ENCODE measurements at places on chromosomes 1 and 21.
A peak's percentile ranks its signal among the peaks of the same experiment; 100 is the strongest.

- no peak for DNase-seq
These were observed 39.1 kb upstream of the DPH5 start for GRCh38 chr1:101064697-101065096.

DNA sequence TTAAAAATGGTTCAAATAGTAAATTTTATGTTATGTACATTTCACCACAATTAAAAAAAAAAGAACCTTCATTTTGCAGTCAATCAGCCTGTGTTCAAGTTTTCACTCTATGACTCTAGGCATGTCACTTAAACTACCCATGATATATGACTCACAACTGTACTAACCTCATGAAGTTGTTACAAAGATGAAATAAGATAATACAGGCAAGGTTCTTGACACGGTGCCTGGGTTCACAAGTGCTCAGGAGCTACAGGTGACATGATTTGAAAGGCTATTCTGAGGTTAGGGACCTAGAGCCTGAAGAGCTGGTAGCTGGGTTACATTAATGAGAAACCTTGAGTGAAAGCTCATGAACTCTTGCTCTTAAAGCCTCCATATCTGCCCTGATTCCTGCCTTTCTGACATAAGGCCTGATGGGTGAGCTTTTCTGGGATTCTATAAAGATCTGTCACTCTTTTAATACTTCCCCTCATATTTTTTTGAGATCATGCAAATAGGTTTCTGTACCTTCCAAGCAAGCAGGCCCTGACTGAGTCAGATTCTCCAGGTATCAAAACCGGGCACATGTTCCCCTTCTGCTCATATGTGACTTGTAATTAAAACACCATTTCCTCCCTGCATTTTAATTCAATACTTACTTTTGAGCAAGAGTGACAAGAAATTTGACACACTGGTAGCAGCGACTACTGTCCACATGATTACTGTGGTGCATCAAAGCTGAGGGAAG, 34.0 kb downstream of the PCSK9 start:
- DNase-seq, result no peak

GRCh38 chr1:61253912-61254633, 171.7 kb downstream of the NFIA start:
- DNase-seq, result no peak

DNA sequence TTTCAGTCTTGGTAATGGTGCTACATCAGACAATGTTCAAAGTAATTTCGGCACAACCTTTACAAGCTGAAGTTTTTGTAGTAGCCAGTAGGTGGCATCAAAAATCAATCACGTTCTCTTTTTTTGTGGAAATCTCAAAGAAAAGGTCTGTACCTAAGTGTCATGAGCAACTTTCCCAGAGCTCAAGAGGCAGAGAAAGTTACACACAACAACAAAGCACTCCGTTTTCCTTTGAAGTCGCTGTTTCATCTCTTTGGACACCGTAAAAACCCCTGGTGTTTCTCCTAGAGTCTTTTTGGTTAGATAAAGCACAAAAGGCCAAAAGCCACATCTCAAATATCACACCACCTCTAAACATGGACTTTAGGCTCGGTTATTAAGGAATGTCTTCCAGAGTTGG, 131.6 kb downstream of the LHX8 start:
- DNase-seq, result peak; percentile 2

GRCh38 chr1:81231729-81232038, 569.0 kb upstream of the ADGRL2 start:
- peak; percentile 8 for DNase-seq

GRCh38 chr1:111516005-111516535, 12.6 kb upstream of the ADORA3 start:
- no peak for DNase-seq

DNA sequence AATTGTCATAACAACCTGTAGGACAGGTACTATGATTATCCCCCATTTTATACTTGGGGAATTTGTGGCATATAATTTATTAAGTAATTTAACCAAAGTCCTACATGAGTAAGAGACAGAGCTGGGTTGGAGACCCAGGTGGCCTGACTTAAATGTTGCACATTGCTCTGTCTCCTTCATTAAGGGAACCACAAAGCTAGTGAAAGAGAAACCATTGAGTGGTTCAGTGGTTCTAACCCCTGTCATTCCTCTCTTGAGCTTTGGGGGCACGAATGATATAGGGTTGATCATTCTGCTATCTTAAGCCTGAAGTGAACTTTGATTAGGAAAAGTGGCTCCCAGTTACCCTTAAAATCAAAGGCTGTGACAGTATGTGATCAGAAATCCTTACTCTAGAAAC, 5.3 kb upstream of the MAP3K7CL start:
- DNase-seq, result no peak

- no peak for DNase-seq
These were observed 57.9 kb downstream of the FGGY start for GRCh38 chr1:59354709-59355337.

DNA sequence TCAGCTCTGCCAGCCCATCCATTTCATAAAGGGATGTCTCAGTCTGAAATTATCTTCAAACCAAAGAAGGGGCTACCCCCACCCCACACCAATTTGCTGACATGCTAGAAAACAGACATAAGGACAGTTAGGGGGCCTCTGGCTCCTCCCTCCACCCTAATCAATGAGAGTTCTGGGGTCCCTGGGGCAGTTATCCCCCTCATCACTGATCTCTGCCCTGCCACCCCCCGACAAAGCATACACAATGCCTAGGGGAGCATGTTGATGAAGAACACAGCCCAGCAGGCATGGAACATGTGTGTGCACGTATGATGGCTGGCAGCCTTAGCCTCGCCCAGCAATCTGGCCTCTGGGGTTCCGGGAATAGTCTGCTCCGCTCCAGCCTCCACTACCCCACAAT, 58.9 kb downstream of the RHBG start:
- no peak for DNase-seq

DNA sequence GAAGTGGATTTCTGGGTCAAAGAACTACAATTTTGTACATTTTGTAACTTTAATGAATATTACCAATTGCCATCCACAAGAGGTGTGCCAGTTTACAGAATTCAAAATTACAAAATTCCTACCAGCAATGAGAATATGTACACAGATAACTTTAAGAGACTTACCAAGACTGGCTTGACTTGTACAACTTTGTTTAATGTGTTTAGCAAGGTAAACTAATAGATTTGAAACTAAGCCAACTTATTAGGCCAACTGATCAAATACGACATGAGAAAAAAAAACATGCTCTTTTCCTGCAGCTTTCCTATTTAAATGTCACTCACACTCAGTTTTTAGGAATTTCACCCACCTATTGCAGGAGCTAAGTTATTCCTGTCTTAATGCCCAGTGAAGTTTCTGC, 11.4 kb downstream of the EXOC8 start:
- no peak for DNase-seq

- no peak for DNase-seq
These were observed at the start of gene NASP for GRCh38 chr1:45583666-45584350. Gene NASP (plus strand): TSS chr1:45584041. CDS start chr1:45584147, 106 bp downstream.

DNA sequence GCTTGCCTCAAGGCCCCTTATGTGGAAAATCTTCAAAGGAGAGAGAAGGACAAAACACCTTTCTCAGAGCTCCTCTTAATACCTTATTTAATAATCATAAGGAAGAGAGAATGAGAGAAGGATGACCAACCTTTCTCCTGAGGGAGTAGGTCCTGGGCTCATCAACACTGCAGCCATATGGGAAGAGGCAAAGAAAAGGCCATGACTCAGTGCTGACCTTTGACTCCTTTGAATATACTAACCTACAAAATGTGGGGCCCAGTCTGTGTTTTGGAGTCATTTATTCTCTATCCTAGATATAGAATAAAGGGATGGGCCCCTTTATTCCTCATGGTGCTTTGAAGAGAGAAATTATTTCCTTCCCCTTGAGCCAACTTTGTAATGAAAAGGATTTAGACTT, 38.3 kb downstream of the CAMSAP2 start:
- DNase-seq, result no peak

DNA sequence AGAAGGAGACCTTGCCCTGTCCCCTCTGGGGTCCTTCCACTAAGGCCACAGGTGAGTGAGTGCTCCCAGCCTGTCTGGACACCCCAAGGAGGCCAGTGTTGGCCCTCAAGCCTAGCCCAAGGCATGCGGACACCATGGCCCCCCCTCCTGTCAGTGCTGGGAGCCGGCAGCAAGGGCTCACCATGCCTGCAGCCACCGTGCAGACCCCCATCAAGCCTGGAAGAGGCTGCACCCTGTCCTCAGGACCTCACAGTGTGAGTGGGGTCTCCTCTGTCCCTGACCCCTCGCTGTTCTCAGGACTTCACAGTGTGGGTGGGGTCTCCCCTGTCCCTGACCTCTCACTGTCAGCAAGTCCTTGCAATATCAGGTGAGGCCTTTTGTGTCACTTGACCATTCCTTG, 33.2 kb upstream of the PRSS38 start:
- no peak for DNase-seq

DNA sequence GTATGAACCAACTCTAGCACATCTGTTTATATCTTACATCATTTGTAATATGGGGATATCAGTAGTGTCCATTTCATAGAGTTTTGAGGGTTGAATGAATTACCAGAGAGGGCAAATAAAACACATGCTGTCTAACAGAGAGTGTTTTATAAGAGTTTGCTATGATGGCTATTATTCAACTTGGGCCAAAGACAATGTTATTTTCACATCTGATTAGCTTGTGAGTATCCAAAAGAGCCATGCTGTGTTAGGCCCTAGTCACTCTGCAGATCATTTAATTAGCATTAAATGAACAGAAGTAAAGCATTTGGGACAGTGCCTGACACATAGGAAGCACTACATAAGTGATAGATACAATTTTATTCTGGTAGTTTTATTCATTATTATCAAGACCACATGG, 4.2 kb upstream of the RNF11 start:
- DNase-seq, result no peak

DNA sequence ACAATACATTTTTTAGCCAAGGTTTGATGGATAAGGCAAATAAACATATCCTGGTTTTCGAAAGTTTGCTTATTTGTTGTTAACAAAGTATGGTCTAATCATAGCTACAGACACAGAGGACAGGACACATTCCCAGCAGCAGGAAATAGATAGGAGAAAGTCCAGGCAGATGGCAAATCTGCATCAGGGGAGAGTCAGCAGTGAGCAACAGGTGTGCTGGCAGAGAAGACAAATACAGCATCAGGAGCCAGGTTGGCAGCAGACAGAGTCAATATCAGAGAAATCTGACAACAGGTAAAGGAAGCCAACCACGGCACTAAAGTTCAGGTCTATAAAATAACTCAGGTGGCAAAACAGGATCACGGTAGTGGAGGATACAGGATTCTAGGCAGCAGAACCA, 210.7 kb upstream of the PTBP2 start:
- DNase-seq, result no peak

- no peak for DNase-seq
These were observed 181.0 kb downstream of the DHRS3 start for GRCh38 chr1:12436817-12437599.

DNA sequence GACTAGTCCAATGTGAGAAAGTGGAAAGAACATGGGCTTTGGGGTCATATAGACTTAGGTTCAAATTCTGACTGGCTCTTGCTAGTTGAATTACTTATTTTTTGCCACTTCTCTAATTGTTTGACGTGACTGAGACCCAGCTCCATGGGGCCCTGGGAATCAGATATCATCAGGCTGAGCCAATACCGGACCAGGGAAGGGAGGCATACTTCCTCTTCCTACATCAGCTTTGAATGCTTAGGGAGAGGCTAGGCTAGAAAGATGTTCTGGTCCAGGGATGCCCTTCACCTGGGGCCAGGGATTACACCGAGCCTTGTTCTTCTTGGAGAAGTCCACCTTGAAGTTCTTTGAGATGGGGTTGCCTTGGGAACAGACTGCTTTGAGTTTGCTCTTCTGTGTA, 3.7 kb upstream of the NR1I3 start:
- DNase-seq, result no peak

- no peak for DNase-seq
These were observed 14.1 kb downstream of the MYOCOS start for GRCh38 chr1:171636141-171636540.

GRCh38 chr1:204211046-204211445, 2.7 kb downstream of the GOLT1A start:
- DNase-seq, result no peak

- no peak for DNase-seq
These were observed 11.4 kb upstream of the PRPF3 start for GRCh38 chr1:150309758-150310508.

GRCh38 chr1:108010581-108010980, 45.6 kb upstream of the VAV3 start:
- no peak for DNase-seq

GRCh38 chr1:55716610-55717009, 501.4 kb upstream of the USP24 start:
- no peak for DNase-seq

DNA sequence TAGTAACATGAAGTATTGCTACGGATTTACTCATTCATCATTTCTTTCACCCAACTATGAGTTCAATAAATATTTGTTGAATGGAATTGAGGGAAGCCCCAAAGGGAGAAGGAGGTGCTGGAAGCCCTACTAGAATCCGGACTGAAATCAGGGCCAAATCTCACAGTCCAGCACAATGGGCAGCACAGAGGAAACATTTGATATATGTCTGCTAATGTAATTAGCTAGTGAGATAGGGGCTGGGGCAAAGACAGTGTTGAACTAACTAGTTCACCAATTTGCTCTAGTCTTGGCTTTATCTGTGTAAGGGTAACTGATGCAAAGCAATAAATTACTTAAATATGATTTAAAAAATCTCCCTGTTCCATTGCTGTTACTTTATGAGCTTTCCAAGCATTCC, 26.1 kb upstream of the SLC30A1 start:
- no peak for DNase-seq

- DNase-seq, result peak; percentile 79
These were observed 508.8 kb downstream of the PLPP3 start for GRCh38 chr1:56070601-56071000.

- no peak for DNase-seq
These were observed 68.8 kb upstream of the COL6A1 start for GRCh38 chr21:45912611-45913417.

DNA sequence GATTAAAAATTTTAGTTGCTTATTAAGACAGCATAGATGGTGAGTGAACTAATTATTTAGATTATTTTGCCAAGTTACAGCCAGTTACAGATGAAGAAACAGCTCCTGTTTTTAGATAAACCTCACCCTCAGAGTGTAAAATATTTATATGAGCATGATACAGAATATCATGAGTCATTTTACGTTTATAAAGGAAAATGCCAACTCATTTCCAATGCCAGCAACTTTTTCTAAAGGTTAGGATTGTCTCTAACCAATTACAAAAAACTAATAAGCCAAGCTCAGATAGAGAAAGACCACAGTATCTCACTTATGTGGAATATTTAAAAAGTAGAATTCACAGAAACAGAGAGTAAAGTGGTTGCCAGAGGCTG, 590.1 kb downstream of the LTN1 start:
- DNase-seq, result no peak

- no peak for DNase-seq
These were observed 91.9 kb downstream of the PLD5 start for GRCh38 chr1:242432491-242433095.
